Prostate gland (tissue), 2 donors: ENCODE measurements at places on chromosomes 11 and 22. TPM values are rescaled to one million over a fixed set of nuclear protein-coding genes. Genes with fewer than 3 reads are reported as not detected.

IZUMO1R gene
- total RNA-seq = not detected

PRDM11 gene
- total RNA-seq = 15.3 TPM

RBFOX2 gene
- 79.4 TPM for total RNA-seq

MFRP gene
- not detected for total RNA-seq

RTN4RL2 gene
- 0.51 TPM for total RNA-seq

ACRV1 gene
- not detected for total RNA-seq

SYT8 gene
- 4.1 TPM for total RNA-seq

FOLR2 gene
- 23.9 TPM for total RNA-seq
